ENCODE measurements at places on chromosomes 16 and 17. TPM values are rescaled to one million over a fixed set of nuclear protein-coding genes. Genes with fewer than 3 reads are reported as not detected.

Gene TAC4
- total RNA-seq, result not detected

Gene FBXL16
- total RNA-seq, result not detected

Gene RAB37
- not detected for total RNA-seq

Gene KRTAP4-5
- not detected for total RNA-seq

Gene PMFBP1
- 0.31 TPM for total RNA-seq

All from melanocyte of skin (primary cell).